ENCODE measurements at places on chromosomes 6 and 20. TPM values are rescaled to one million over a fixed set of nuclear protein-coding genes. Genes with fewer than 3 reads are reported as not detected.

COL10A1 gene
- total RNA-seq: 1.4 TPM

RBM24 gene
- total RNA-seq: 60.7 TPM

OVOL2 gene
- total RNA-seq: not detected

HLA-DRA gene
- 0.38 TPM for total RNA-seq

ELOVL4 gene
- 5.5 TPM for total RNA-seq

AIG1 gene
- total RNA-seq: 41.6 TPM

PNPLA1 gene
- total RNA-seq: not detected

PRDM13 gene
- under 0.01 TPM for total RNA-seq

RPS6KA2 gene
- 43.7 TPM for total RNA-seq
